Lower lobe of right lung (tissue), 2 donors: ENCODE measurements at places on chromosomes 2 and 18.
A peak's percentile ranks its signal among the peaks of the same experiment; 100 is the strongest.

DNA sequence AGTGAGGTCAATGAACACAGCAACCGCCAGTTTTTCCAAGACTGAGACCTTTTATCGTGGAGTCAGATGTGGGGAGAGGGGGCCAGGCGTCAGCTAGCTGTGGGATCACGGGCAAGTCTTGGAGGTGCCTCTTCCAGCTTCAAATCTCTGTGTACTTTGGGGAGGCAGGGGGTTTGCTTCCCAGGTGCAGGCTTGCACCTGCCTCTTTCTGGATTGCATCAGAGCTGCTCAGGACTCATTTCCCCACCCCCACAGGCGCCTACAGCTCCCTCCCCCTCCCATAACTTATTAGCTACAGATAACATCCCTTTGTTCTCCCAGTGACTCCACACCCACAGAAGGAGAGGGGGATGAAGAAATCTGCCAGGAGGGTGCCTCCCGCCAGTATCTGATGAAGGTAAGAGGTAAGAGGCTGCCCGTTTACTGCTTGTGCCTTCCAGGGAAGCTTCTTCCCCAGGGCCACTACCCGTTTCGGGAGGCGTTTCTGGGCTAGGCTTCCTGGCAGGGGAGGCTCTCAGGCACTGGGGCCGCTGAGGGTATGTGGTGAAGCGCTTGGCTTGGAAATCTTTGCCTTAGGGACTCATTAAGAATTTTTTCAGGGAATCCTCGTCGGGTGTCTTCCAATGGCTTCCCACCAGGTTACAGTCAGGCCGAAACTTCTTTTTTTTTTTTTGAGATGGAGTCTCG is 18.8 kb upstream of the MRPL33 start:
- H3K4me1 ChIP-seq, result peaks cover 9% of the 10 kb centered on the region
- H3K4me3 ChIP-seq, result peak overlapping the region; percentile 25
- DNase-seq, result no peak
- no peaks in the 10 kb centered on the region for H3K36me3 ChIP-seq
- peak overlapping the region; percentile 46 for H3K27ac ChIP-seq

DNA sequence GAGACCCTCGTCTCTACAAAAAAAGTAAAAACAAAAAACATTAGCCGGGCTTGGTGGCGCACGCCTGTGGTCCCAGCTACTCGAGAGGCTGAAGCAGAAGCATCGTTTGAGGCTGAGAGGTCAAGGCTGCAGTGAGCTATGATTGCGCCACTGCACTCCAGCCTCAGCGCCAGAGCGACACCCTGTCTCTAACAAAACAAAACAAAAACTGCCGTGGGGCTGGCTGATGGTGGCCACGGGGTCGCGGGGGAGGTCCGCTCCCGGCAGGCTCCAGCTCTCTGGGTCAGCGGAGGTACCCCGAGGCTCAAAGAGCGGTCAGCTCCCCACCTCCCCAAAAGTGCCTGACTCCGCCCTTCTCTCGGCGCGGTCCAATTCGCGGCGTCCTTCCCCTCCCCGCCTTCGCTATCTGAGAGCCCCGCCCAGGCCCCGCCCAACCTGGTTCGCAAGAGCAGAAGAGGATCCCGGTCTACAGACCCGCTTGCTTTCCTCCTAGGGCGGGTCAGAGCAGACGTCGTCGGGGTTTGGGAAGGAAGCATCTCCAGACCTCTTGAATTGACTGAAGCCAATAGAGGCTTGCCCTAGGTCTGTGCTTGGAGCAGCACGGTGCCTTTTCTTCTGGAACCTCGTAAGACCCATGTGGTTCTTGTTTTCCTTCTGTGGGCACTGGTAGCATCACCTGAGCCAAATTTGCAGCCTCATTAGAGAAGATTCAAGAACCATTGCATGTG is 7.8 kb downstream of the RAX start:
- H3K36me3 ChIP-seq, result no peaks in the 10 kb centered on the region
- peaks cover 15% of the 10 kb centered on the region for H3K4me1 ChIP-seq
- DNase-seq, result no peak
- H3K27me3 ChIP-seq, result peaks cover 74% of the 10 kb centered on the region
- H3K27ac ChIP-seq, result no peak overlapping the region
- peak overlapping the region; percentile 42 for H3K4me3 ChIP-seq

GRCh38 chr2:151052850-151053660 is 208.6 kb downstream of the RBM43 start:
- H3K27me3 ChIP-seq, result no peaks in the 10 kb centered on the region
- no peak for DNase-seq
- no peaks in the 10 kb centered on the region for H3K4me1 ChIP-seq
- H3K27ac ChIP-seq, result no peak overlapping the region
- no peak overlapping the region for H3K4me3 ChIP-seq

DNA sequence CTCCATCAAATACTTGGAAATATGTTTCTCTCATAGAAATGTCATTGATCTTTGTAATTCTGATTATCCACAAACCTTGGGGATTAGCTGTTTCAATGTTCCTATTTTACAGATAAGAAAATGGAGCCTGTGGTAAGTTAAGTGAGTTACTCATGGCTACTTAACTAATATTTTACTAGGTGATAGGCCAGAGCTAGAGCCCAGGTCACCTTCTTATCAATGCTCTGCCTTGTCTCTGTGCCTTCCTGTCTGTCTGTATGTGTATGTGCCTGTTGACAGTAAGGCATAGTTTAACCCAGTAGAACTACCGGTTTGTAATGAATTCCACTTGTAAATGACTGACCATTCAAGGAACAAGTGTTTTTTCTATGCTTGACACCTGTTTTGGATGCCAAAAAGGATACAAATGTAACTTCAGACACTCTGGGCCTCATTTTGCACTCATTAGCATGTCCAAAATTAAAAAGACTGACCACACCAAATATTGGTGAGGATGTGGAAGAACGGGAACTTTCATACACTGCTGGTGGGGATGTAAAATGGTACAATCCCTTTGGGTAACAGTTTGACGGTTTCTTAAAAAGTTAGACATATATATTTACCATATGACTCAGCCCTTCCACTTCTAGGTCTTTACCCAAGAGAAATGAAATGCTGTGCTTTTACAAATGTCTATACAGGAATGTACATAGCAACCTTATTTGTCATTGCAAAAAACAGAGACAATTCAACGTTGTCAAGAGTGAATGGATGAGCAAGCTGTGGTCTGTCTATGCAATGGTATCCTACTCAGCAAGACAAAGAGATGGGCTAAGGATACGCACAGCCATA is 19.6 kb upstream of the IL1A start:
- no peaks in the 10 kb centered on the region for H3K27me3 ChIP-seq
- H3K4me3 ChIP-seq, result no peak overlapping the region
- H3K4me1 ChIP-seq, result no peaks in the 10 kb centered on the region

DNA sequence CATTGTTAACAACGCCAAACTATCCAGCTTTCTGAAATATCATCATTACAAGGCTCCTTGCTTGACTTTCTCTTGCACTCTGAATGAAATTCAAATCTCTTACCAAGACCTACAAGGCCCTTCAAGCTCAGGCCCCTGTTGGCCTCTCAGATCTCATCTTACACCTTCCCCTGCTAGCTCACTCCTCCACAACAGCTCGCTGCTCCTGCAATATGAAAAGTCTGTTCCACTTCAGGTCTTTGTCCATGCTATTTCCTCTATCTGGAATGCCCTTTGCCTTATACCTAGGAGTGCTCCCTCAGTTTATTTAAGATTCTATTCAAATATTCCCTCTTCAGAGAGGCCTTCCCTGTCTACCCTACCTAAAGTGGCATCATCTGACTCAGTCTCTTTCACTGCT is 91.7 kb downstream of the SESTD1 start:
- H3K36me3 ChIP-seq, result peaks cover 37% of the 10 kb centered on the region
- H3K4me3 ChIP-seq, result no peak overlapping the region
- no peak overlapping the region for H3K27ac ChIP-seq
- DNase-seq, result no peak
- H3K4me1 ChIP-seq, result no peaks in the 10 kb centered on the region
